ENCODE measurements at places on chromosomes 2 and 18.

DNA sequence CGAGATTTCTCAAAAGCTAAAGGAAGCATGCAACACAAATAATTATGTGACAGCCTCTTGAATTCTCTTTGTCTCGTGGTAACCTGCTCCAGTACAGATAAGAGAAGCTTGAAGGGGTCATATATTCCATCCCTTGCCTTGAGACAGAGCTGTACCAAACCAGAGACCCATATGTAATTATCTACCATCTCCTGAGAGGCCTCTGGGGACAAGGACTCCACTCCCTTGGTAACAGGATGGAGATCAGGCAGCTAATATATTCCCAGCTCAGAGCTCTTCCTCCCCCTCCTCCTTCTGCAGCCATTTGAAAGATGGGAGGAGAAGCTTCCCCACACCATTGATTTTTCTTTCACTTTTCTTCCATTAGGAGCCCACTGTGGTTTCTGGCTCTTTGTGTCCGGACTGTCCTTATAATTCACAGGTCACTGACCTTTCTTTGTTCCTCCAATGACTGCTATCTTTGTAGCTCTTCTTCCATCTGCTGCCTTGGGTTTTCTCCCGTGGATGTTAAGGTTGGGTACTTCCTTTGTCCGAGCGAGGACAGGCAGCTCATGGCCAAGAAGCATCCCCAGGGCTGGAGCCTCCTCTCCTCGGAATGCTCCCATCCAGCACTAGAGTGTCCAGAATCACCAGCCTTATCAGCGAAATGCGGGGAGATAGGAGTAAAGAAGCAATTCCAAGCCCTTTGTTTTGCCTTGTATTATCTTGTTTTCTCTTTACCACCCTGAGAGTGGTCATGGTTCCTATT, 72.6 kb upstream of the STPG4 start:
- DNase-seq = no peak

DNA sequence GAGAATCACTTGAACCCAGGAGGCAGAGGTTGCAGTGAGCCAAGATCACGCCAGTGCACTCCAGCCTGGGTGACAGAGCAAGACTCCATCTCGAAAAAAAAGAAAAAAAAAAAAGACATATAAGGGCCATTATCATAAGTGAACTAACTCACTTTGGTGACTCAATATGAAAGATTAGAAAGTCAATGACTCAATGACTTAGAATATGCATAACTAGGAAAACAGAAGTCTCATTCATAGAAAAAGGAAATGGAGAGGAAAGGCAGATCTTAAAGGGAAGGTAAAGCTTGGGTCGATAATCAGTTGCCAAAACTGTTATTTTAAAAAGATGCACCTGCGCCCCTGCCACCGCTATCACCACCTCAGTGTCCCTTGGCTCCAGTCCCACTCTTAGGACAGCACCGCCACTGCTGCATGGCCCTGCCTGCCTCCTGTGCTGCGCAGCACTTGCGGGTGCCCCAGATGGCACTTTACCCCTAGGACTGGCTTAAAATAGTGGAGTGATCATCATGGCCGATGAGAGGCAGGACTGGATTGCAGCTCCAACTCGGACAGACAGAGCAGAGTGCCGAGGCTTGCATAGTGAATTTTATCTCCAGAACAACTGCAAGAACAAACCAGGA, 54.7 kb downstream of the INO80D start:
- no peak for DNase-seq

DNA sequence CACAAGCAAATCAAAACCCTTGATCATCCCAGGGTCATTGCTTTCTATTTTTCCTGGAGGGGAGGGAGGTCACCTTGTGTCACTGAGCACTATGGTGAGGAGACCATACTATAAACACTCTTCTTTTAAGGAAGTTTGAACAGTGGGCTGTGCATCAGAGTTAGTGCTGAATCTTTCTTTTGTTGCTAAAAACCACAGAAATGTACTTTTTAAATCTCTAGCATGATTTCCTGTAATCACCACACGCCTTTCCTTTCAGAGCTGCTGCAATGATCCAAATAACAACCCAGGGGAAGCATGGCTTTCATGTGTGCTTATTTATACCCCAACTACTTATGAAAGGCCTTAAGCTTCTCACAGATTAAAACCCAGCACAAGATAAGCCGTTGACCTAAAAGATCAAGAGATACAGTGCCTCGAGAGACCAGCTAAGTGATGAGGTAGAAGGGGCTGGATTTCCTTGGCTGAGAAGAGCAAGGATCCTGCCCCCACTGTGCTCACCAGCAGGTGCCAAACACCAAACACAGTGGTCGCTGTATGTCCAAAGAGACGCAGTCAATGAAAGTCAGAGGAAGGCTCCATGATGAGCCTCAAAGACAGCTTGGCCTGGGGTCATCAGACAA, 34.7 kb downstream of the TRABD2A start:
- DNase-seq = peak; percentile 68

DNA sequence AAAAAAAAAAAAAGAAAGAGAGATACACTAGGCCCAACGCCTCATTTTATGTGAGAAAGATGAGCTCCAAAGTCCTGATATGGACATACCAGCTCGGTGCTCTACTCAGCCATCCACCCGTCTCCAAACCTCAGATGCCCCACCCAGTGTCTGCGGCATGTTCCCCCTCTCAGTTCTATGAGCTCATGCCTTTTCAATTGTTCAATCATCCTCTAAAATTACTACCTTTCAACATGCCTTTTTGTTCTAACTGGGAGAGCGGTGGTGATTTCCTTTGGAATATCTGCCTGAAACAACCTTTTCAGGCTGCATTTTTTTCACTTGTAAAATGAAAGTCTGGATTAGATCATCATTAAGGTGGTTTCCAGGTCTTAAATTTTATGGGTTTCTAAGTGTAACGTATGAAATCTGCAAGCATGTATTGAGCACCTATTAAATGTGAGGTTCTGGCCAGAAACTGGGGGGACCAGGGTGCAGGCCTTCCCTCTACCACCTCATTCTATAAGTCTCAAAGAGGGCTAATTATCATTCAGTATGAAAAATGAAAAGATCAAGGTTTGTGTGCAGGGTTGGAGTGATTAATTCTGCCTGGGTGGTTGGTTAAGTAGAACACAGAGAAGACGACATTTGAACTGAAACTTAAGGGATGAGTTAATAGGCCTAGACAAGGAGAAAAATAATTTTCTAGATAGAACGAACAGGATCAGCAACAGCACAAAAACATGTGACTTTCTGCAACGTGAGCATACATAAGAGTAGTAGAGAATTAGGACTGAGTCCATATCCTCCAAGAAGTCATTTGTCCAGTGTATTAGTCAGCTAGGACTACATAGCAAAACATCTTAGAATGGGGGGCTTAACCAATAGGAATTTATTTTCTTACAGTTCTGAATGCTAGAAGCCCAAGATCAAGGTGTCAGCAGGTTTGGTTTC, 87.4 kb upstream of the GLS start:
- DNase-seq = no peak

GRCh38 chr2:40220177-40220925, 231.5 kb downstream of the SLC8A1 start:
- no peak for DNase-seq

DNA sequence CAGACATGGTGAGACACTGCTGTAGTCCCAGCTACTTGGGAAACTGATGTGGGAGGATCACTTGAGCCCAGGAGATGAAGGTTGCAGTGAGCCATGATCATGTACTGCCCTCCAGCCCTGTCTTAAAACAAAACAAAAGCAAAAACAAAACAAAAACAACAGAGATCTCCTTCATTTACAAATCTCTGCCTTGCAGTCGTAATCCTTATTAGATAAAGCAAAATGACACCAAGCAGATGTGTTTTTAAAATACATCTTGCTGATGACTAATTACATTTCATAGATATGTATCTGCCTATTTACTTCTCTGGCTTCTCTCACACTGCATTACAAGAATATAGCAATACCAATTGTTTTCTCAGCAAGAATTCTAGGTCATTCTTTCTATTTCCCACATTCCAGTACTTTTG, 22.8 kb downstream of the NFE2L2 start:
- no peak for DNase-seq

DNA sequence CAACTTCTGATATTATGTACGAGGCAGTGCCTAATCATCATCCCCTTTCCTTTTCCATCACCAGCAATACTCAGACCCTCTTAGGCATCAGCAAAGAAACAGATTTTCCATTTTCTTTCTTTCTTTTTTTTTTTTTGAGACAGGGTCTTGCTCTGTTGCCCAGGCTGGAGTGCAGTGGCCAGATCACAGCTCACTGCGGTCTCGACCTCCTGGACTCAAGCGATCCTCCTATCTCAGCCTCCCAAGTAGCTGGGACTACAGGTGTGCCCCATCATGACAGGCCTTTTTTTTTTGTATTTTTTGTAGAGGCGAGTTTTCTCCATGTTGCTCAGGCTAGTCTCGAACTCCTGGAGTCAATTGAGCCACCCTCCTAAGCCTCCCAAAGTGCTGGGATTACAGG, 5.9 kb upstream of the OLA1 start:
- no peak for DNase-seq

DNA sequence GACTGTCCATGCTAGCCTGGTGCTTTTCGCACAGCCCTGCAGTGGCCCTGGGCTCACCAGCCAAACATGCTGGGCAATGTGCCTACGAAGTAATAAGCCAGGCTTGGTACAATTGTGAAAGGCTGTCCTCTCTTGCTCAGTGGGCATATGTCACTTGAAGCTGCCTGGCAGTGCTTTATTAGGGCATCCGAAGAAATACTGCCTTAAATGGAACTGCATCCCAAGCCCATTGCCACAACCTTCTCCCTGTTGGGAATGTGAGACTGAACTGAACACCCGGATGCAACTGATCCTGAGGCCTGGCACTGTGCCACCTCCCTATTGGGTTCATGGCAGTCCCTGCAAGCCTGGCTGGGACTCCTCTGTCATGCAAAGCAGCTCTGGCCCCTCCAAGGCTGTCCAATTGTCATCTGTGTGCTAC, 15.9 kb downstream of the CAPG start:
- no peak for DNase-seq

GRCh38 chr2:237092920-237093781, 7.5 kb downstream of the COPS8 start:
- no peak for DNase-seq

DNA sequence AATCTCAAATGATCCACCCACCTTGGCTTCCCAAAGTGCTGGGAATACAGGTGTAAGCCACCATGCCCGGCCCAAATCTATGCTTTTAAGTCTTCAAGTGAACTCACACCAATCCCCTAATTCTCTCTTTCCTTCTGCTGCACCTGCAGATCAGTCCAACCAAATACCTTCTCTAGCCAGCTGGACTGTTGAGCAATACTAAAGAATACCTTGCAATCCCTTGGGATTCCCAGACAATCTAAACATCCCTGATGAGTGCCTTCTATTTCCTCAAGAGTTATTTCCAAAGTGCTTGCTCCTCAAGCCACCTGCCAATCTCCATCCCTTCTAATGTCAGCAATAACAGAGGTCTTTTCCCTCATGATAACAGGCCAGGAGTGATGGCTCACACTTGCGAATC, 48.6 kb downstream of the SF3B1 start:
- no peak for DNase-seq

GRCh38 chr2:192155511-192156118, 39.1 kb downstream of the TMEFF2 start:
- no peak for DNase-seq

GRCh38 chr2:197191940-197192322, 118.6 kb downstream of the ANKRD44 start:
- peak; percentile 33 for DNase-seq

DNA sequence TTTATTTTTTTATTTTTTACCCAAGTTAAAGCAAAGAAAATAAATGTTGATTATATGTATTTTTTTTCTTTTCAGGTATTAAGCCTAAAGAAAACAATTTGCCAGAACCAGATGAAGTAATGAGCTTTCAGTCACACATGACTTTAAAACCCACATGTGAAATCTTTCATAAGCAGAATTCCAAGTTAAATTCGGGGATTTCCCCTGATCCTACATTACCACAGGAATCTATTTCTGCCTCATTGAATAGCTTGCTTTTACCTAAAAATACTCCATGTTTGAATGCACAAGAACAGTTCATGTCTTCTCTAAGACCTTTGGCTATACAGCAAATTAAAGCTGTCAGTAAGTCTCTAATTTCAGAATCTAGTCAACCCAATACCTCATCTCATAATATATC, 26.6 kb downstream of the GEN1 start:
- no peak for DNase-seq

DNA sequence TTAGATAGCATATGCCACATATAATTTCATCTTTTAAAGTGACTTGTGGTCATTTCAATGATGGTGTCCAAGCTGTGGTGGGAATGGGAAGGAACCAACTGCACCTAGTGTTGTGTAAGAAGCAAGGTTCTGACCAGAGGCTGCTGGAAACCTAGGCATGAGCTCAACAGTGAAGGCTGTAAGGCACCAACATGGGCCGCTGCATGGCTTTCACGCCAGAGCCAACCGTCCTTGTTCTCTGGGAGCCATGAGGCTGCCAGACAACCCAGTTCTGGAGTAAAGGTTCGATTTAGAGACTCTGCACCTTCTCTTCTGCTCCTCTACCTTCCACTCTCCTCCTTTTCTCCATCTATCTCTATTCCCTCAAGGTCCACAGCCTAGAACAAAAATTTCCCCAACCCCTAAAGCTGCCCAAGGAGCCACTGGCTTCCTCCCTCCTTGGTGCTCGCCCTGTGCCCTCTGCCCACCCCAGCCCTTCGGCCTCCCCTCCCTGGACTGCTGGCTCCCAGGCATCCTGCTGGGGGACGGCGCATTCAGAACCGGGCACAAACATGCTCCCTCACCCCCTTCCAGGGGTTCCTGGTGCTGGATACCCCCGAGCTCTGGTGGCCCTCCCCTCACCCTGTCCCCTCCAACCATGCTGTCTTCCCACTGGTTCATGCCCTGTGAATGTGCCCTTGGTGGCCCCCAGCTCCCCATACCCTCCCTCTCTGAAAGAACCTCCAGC, 305.1 kb downstream of the CELF4 start:
- DNase-seq = no peak

DNA sequence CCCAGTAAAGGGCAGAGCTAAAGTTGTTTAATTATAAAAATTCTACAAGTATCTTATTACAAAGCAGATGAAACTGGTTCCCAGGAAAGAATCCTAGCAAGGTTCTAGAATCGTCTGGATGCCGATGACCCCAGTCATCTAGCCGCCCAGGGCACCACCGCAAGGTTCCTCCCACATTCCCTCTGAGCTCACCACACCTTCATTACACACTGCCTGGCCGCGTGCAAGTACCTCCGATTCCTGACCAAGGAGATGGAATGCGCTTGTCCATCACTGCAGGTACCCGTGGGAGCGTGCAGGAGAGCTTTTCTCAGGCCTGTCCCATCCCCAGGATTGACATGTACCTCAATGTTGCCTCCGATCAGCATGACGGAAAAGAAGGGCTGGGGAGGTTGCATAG, 158.5 kb downstream of the LAMA1 start:
- no peak for DNase-seq
